ENCODE measurements at places on chromosomes 5 and 9. TPM values are rescaled to one million over a fixed set of nuclear protein-coding genes. Genes with fewer than 3 reads are reported as not detected.
A peak's percentile ranks its signal among the peaks of the same experiment; 100 is the strongest.

- no peaks in the 10 kb centered on the region for H3K27me3 ChIP-seq
- DNase-seq: no peak
- no peak overlapping the region for H3K27ac ChIP-seq
- H3K4me1 ChIP-seq: no peaks in the 10 kb centered on the region
Measured at GRCh38 chr5:123460296-123460729, 37.1 kb upstream of the CEP120 start.

Gene PCDHB10
- 0.72 TPM for total RNA-seq

GRCh38 chr5:61089351-61089750 lies 72.9 kb downstream of the SMIM15 start:
- H3K36me3 ChIP-seq: no peaks in the 10 kb centered on the region
- no peak overlapping the region for H3K27ac ChIP-seq
- no peaks in the 10 kb centered on the region for H3K27me3 ChIP-seq
- no peak overlapping the region for H3K4me3 ChIP-seq

DNA sequence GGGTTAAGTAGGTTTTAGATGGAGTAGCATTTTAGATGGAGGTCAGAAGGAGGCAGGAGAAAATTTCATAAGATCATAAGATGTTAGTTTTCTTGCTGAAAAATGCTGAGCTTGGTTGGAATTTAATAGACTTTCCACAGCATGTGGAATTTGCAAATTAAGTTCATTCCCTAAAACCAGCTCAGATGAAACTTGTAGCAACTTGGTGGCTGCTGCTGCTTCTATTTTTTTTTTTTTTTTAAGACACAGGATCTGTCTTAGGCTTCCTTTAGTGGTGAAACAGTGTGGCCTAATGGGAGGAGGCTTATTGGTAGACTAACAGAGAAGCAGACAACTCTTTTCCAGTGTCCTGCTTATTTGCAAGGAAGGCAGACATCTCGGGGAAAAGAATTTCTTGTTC lies 154.5 kb downstream of the AOPEP start:
- peaks cover 18% of the 10 kb centered on the region for H3K4me1 ChIP-seq
- H3K4me3 ChIP-seq: no peak overlapping the region
- no peaks in the 10 kb centered on the region for H3K36me3 ChIP-seq
- H3K27ac ChIP-seq: peak overlapping the region; percentile 66

Gene NR5A1
- total RNA-seq: 2.5 TPM

DNA sequence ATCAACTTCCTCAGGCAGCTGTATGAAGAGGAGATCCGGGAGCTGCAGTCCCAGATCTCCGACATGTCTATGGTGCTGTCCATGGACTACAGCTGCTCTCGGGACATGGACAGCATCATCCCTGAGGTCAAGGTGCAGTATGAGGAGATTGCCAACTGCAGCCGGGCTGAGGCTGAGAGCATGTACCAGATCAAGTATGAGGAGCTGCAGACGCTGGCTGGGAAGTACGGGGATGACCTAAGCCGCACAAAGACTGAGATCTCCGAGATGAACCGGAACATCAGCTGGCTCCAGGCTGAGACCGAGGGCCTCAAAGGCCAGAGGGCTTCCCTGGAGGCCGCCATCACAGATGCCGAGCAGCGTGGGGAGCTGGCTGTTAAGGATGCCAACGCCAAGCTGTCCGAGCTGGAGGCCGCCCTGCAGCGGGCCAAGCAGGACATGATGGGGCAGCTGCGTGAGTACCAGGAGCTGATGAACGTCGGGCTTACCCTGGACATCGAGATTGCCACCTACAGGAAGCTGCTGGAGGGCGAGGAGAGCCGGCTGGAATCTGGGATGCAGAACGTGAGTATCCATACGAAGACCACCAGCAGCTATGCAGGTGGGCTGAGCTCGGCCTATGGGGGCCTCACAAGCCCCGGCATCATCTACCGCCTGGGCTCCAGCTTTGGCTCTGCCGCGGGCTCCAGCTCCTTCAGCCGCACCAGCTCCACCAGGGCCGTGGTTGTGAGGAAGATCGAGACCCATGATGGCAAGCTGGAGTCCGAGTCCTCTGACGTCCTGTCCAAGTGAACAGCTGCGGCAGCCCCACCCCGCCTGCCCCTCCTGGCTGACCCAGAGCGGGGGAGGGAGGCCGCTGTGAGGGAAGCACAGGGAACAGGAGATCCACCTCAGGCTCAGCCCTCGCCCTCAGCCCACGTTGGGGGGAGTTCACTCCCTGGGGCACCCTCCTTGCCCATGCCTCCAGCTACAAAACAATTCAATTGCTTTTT lies 84.0 kb downstream of the SEC61B start:
- H3K27me3 ChIP-seq: no peaks in the 10 kb centered on the region
- no peak overlapping the region for H3K4me3 ChIP-seq
- DNase-seq: no peak
- no peaks in the 10 kb centered on the region for H3K4me1 ChIP-seq
- no peak overlapping the region for H3K27ac ChIP-seq

GRCh38 chr5:51521583-51521982 lies 138.3 kb downstream of the ISL1 start:
- no peaks in the 10 kb centered on the region for H3K27me3 ChIP-seq
- H3K27ac ChIP-seq: no peak overlapping the region
- H3K36me3 ChIP-seq: no peaks in the 10 kb centered on the region
- H3K4me3 ChIP-seq: no peak overlapping the region

DNA sequence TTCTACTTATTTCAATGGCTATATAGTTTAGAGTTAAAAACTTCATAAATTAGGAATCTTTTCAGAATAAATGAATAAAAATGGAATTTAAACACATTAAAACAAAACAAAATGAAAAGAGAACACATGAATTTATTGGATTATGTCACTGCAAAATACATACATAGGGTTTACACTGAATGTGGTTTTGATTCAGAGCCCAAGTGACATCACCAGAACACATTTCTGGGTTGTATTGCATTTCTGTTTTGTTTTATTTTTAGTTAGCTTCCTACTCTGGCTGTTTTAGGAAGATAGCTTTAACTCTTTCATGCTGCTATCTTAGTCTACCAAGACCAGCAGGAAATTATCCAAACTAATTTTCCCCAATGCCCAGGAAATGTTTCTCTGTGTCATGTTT lies 1935.0 kb downstream of the EFNA5 start:
- H3K27ac ChIP-seq: no peak overlapping the region
- no peak for DNase-seq
- H3K4me3 ChIP-seq: no peak overlapping the region
- H3K4me1 ChIP-seq: no peaks in the 10 kb centered on the region
- no peaks in the 10 kb centered on the region for H3K27me3 ChIP-seq
- no peaks in the 10 kb centered on the region for H3K36me3 ChIP-seq

GRCh38 chr5:126452477-126452876 lies 29.3 kb downstream of the GRAMD2B start:
- H3K27ac ChIP-seq: no peak overlapping the region
- H3K36me3 ChIP-seq: no peaks in the 10 kb centered on the region

DNA sequence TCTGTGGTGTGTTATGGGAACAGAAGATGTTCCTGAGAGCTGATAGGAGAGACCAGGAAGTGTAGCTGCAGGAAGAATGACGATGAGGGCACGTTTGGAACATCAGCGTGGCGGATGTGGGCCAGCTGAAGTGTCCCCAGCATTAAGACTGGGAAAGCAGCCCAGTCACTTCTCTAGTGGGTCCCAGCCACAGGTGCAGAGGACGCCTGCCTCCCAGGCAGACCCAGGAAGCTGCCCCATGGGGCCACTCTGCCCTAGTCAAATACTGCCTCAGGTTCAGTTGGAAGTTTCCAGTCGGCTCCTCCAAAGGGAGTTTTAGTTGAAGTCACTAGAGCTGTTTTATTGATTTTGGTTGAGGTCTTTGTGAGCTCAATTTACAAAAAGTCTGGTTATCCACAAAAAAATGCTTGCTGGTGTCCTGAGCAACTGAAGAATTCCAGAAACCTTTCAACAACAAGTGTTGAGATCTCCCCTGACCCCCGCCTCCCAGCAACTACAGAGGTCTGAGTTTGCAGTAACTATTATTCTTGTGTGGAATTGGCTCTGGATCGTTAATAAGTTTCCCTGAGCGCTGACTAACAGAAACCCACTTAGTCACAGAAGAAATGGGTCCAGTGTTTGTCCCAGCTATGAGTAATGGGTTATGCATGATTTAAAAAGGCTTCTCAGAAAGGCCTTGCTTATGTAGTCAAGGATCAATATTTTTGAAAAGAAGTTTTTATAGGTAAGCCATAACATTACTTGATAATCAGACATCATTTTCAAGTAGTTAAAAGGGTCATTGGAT lies 294.1 kb downstream of the FANCC start:
- peaks cover 5% of the 10 kb centered on the region for H3K36me3 ChIP-seq
- peak overlapping the region; percentile 15 for H3K4me3 ChIP-seq
- peak; percentile 52 for DNase-seq
- peaks cover 88% of the 10 kb centered on the region for H3K4me1 ChIP-seq
- no peaks in the 10 kb centered on the region for H3K27me3 ChIP-seq

GRCh38 chr5:135324897-135325650 lies 74.0 kb downstream of the MACROH2A1 start:
- no peaks in the 10 kb centered on the region for H3K27me3 ChIP-seq
- no peak for DNase-seq
- no peaks in the 10 kb centered on the region for H3K4me1 ChIP-seq
- no peak overlapping the region for H3K4me3 ChIP-seq

Gene ST8SIA4
- total RNA-seq: 0.41 TPM

Data from Panc1 (cell line).